ENCODE measurements at places on chromosomes 4 and X. TPM values are rescaled to one million over a fixed set of nuclear protein-coding genes. Genes with fewer than 3 reads are reported as not detected.
A peak's percentile ranks its signal among the peaks of the same experiment; 100 is the strongest.

DNA sequence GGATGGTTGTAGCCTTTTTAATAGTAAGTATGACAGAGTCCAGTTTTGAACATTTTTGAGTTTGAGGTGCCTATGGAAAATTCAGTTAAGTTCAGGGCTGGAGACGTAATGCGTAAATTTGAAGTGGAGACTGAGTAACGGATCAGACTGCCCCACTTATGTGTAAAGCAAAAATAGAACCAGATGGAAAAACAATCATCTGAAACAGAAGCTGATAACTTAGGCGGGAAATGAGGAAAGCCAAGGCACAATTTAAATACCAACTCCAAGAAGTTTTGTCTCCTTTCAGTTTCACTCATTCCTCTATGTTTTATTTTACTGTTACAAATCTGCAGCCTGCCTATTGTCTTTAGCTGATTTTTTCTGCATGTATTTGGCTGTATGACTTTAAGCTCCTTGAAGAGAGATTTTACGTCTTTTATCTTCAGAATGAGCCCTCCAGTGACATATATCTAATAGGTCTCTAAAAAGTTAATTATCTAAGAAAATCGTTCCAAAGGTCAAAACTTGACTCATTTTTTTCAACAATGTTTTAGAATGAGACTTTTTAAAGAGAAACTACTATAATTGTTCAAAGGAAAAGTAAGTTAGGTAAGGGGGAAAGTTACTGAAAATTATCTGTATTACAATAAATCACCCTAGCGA, 1.1 kb downstream of the SGCB start:
- DNase-seq, result no peak

- DNase-seq, result no peak
These were observed 144.0 kb upstream of the NAP1L5 start for GRCh38 chr4:88841635-88842034.

DNA sequence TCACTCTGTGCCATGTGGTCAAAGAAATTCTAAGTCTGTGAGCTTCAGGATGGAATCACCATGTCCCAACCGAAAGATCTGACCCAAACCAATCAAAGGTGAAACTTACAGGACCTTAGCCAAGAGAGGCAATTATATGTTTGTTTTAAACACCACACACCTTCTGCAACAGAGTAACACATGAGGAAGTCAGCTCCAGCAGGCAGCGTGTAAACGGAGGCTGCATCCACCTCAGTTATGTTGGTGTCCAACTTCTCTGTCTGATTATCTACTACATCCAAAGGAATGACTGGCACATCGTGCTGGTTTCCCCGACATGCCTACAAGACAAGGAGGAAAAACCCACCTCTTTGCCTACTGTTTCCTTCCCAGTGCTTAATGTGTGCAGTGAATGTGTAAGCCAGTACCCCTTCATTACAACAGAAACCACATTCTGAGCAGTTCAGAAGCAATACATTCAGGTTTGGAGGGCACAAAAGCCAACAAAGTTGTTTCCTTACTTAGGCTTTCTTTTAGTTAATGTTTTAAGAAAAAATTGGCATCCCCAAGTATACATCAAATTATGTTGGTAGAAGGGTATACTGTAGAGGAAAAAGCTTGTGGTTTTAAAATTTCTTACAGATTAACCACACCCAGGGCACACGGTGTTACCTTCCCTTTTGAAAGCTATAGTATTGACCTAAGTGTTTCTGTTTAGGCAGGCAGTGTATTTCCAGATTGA, 12.4 kb downstream of the CASP6 start:
- DNase-seq, result no peak

- no peak for DNase-seq
These were observed 155.0 kb downstream of the QDPR start for GRCh38 chr4:17356926-17357325.

- no peak for DNase-seq
These were observed 156.9 kb downstream of the AFAP1 start for GRCh38 chr4:7782783-7783182.

MAGED4 gene
- total RNA-seq, result 143 TPM

DNA sequence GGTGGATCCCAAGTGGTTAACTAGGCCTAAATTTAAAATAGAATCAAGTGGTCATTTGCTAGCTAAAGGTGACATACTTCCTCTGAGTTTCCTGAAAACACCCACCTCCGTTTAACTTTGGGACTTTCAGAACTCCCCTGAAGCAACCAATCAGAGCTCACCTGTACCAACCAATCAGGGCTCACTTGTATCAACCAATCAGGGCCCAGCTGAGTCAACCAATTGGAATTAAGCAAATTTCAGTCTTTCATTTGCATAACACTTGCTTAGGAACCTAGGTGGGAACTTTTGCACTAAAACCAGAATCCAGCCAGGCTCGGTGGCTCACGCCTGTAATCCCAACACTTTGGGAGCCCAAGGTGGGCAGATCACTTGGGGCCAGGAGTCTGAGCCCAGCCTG, 15.9 kb downstream of the GPC4 start:
- no peak for DNase-seq

GABRE gene
- total RNA-seq, result 0.44 TPM

- DNase-seq, result no peak
These were observed 31.6 kb downstream of the TMEM31 start for GRCh38 chrX:103742339-103742738.

PGRMC1 gene
- total RNA-seq, result 202 TPM

USP51 gene
- total RNA-seq, result 9.4 TPM

GRCh38 chr4:123443401-123444289, 47.0 kb downstream of the SPRY1 start:
- DNase-seq, result peak; percentile 12

Measured in neural crest cell (in vitro differentiated cells).